ENCODE measurements at places on chromosomes 6 and 20.

- DNase-seq = no peak
Observed at GRCh38 chr20:47481330-47482216, 20.1 kb upstream of the NCOA3 start.

DNA sequence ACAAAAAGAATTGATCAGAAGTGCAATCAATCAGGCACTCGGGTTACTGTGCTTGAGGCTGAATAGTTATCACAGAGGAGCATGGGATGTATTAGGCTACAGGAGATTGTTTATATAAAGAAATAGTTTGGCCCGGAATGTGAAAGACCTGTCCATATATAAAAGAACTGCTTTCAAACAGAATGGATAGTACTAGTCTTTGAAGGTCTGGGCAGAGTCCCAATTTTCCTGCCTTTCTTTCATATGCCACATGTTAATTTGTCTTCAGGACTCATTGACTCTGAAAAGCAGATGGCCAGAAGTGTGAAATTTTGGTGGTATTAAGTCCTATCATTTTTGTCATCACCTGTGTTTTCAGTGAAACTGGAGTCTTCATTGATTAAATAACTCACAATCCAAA, 314.5 kb downstream of the EYA4 start:
- DNase-seq = no peak

DNA sequence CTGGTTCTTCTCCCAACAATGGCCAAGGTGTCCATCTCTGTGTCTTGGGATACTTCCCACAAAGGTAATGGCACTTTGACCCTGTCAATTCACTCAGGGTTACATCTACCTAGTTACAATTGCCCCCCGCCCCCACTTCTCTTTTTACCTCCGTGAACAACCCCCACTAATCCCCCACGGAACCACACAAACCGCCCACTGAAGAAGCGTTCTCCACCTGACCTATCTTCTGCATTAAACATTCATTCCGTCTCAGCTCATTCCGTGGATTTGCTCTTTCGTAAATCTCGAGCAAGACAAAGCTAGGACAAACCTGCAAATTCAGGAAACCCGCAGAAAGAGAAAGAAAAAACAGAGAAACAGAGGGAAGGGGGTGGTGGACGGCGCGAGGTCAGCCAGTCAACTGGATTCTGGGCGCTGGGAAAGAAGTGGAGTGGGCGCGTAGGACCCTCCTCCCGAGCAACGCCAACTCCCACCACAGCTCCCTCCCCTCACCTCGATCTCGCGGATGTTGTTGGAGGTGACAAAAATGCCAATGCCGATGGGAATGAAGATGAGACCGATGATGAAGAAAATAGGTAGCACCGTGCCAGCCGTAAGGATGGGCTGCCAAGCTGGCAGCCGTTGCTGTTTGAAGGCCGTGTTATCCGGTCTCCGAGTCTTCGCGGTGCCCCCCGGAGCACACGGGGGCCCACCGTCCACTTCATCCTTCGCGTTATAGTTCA, 523 bp downstream of the TMEM30A start:
- DNase-seq = no peak

GRCh38 chr6:41503827-41504465, 42.2 kb upstream of the FOXP4 start:
- DNase-seq = no peak

DNA sequence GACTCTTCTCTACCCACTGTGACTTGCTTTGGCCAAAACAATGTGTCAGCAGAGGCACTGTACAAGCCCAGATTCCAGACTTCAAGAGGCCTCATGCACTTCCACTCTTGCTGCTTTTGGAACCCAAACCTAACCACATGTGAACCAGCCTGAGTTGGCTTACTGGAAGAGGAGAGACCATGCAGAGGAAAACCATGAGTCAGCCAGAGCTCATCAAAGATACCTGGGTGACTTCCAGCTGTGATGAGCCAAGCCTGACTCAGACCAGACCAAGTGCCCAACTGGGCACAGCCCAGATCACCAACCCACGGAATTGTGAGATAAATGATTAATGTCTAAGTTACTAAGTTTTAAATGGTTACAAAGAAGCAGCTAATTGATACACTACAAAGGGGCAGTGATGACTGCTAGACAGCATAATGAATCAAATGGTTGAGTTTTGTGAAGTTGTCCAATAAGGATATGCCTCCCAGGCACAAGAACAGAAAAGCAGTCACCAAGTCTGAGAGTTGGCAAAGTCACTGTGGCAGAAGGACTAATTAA, 16.2 kb upstream of the BEND6 start:
- DNase-seq = no peak

GRCh38 chr6:135633573-135633972, 136.0 kb upstream of the AHI1 start:
- no peak for DNase-seq

GRCh38 chr6:128511506-128511905, 8.9 kb downstream of the PTPRK start:
- no peak for DNase-seq

- no peak for DNase-seq
Observed at GRCh38 chr6:136539967-136540652, 10.1 kb downstream of the MAP7 start.

DNA sequence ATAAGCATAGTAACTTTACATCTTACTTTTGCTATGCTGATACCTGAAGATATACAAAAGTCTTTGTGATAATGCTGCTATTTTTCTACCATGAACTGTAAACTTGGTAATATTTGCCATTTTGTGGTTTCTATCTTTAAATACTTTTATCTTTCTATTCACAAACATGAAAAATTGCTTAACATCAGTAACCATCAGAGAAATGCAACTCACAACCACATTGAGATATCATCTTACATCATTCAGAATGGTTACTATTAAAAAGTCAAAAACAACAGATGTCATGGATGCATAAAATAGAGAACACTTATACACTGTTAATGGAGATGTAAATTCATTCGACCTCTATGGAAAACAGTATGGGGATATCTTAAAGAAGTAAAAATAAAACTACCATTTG, 112.0 kb downstream of the TRDN start:
- no peak for DNase-seq

DNA sequence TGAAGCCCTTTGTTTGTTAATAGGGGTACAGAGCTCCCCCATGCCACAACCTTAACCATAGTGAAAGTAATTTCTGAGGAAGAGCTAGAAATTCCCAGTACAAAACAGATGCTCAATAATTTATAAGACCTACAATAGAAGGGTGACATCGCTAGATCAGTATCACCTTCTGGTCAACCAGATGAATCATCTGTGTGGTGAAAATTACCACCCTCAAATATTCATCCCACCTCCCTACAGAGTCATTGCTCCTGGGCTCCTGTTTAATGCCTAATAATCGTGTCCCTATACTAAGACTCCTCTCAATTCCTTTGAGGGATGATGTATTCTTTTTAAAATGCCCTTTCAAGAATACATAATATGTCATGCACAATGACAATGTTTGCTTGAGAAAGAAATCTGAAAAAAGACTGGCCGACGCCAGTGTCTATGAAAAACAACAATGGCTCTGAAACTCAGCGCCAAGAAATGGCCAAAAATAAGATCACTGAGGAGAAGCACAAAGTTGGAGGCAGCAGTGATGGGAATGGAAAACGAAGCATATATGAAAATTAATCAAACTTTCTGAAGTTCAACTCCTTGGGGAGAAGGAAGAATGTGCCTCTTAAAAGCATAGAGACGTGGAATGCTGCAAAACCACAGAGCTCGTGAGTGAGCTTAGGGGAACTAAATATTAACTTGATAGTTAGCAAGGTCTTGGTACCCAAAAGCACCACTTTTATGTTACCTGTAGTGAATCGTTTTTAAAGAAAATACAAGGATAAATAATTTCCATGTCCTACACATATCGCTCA, 11.0 kb upstream of the ADGRF5 start:
- DNase-seq = no peak

GRCh38 chr6:12656906-12657305, 59.7 kb upstream of the PHACTR1 start:
- no peak for DNase-seq

- no peak for DNase-seq
Observed at GRCh38 chr6:75532521-75532920, 38.9 kb upstream of the FILIP1 start.

GRCh38 chr6:29791162-29791561, 36.5 kb upstream of the HLA-G start:
- DNase-seq = no peak

DNA sequence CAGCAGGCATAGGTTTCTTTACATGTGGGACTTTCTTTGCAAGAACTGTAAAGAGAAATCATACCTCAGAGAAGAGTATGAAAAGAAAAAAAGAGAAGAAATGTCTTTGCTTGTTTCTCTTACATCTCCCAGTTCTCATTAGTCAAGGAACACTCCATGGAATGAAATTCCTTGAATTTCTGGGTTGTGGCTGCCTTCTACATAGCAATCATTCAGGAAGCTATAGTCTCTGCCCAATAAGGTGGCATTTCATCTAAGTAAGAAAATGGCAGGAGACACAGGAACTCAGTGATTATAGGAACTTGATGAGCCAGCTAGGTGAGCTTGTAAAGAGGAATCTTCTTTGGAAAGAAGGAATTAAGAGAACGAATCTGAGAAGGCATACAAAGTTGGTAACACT, 197.0 kb upstream of the FKBP1C start:
- DNase-seq = no peak

GRCh38 chr20:60060593-60060992, 102.4 kb downstream of the CDH26 start:
- no peak for DNase-seq

DNA sequence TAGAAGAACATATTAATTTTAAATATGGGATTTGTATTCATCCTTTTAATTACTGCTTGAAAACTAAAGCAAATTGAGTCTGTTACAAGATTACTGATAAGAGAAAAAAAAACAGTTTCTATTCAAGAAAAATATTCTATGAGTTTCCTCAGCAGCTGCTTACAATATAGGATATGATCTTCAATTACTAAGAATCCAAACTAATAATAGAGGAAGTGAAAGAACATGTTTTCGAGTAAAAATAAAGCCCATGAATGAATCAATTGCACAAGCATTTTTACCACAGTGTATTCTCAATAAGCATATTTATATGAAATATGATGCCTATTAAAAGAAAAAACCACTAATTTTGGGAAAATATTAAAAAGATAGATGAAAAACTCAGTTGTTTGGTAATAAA, 63.4 kb downstream of the AHI1 start:
- no peak for DNase-seq

GRCh38 chr20:57241363-57241991, 25.0 kb downstream of the BMP7 start:
- DNase-seq = no peak

- no peak for DNase-seq
Observed at GRCh38 chr20:10360878-10361277, 73.1 kb downstream of the MKKS start.

DNA sequence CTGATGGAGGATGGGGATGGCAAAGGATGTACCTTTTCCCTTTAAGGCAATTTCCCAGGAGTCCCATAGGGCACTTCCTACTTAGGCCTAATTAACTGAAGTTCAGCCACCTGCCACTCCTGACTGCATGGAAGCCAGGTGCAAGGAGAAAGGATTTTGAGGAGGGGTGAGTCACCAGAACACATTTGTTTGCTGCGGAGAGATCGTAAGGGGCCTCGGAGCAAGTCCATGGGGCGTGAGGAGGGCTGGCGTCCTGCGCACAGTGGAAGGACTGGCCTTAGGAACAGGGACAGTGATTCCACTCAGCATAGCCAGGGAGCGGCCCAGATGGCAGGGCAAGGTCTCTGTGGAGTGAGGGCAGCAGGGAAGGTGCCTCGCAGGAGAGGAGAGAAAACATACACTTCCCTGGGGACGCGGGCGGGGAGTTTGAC, 11.8 kb upstream of the MAP1LC3A start:
- no peak for DNase-seq

- DNase-seq = no peak
Observed at GRCh38 chr6:92977018-92977417, 442.3 kb downstream of the EPHA7 start.

DNA sequence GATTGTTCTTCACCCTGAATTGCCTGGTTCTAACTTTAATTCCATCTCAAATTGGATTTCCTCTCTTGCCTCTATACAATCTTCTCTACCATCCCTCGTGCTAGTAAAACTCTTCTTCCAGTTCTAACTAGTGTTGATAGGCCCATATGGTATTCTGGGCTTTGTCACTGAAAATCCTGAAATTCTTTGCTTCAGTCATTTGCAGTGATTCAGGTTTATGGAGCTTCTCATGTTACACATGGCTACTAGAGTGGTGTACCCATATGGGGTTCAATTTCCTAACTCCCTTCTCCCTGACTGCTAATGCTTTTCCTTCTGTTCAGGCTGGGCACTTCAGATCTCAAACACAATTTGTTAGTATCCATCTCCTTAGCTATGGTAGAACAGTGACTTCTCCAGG, 956.6 kb downstream of the KIF16B start:
- DNase-seq = no peak

GRCh38 chr6:12866422-12867029, 150.0 kb downstream of the PHACTR1 start:
- no peak for DNase-seq

DNA sequence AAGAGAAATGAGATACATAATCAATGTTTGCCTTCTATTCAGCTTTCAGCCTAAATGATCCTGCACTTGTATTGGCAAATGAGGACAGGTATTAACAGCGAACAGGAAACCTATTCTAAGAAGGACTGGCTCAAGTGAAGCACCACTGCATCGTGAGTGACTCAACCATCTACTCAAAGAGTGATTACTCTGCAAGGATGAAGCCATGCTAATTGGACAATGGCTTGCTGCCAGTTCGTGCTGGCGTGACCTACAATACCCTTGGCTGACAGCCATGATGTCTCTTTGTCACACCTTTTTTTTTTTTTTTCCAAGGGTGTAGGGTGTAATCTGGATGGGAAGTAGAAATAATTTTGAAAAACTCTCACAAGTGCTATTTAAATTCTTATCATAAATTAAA, 104.9 kb downstream of the GJA10 start:
- no peak for DNase-seq

DNA sequence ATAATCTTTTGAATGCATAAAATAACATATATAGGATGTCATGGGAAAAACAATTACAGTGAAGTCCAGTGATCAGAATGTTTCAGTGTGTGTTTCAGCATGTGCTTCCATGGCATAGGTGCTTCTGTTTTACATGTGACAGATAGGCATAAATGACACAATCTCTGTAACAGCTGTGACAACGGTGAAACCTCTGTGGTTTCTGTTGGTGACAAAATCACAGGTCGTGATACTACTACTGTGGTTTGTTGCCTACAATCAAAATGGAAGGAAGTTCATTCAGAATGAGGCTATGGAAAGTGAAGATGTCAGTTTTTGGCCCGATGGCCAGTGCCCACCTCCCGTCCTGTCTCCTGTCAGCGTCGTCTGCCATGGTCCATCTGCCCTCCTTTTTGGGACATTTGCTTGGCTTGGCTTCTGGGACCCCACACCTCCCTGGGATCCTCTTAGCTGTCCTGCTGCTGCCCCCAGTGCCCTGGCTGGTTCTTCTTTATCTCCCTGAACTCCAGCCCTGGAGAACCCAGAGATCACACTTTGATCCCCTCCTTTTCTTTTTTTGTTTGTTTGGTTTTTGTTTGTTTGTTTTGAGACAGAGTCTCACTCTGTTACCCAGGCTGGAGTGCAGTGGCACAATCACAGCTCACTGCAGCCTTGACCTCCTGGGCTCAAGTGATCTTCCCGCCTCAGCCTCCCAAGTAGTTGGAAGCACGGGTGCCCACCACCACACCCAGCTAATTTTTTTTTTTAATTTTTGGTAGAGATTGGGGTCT, 79.3 kb upstream of the NAA20 start:
- no peak for DNase-seq
